ENCODE measurements at places on chromosomes 1 and 21.

- peak; percentile 24 for DNase-seq
These were observed 35.7 kb downstream of the ZBTB8B start for GRCh38 chr1:32500387-32501209.

DNA sequence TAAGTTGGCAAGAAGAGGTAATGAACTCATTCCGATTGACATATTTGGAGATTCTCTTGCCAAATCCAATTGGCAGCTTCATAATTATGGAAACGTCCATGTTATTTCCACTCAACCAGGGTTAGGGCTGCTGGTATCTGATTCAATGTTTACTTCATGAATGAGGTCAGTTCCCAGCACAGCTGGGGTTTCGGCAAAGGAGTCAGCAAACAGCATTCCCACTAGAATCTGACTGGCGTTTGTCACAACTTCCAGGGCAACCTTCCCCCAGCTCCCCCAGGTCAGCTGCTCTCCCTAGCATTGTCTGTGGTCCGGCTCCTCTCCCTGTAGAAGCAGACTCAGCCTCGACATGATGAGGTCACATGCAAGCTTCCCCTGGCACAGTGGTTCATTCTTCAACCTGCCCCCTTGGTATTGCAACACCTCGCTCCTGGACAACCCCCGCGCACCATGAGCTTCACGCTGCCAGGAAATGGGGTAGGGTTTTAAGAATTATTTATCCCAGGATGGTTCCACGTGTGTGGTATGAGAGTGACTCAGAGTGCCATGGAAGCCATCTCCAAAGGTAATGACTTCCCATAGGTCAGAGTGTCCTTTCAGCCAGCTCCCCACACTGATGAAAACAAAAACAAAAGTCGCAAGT lies 100.7 kb upstream of the SLC25A33 start:
- DNase-seq = no peak

GRCh38 chr1:40919475-40920011 lies 57.4 kb upstream of the CITED4 start:
- DNase-seq = no peak

- DNase-seq = peak; percentile 29
These were observed 55.9 kb downstream of the NENF start for GRCh38 chr1:212488436-212489283.

GRCh38 chr1:17365293-17365692 lies 6.7 kb upstream of the PADI6 start:
- DNase-seq = no peak

DNA sequence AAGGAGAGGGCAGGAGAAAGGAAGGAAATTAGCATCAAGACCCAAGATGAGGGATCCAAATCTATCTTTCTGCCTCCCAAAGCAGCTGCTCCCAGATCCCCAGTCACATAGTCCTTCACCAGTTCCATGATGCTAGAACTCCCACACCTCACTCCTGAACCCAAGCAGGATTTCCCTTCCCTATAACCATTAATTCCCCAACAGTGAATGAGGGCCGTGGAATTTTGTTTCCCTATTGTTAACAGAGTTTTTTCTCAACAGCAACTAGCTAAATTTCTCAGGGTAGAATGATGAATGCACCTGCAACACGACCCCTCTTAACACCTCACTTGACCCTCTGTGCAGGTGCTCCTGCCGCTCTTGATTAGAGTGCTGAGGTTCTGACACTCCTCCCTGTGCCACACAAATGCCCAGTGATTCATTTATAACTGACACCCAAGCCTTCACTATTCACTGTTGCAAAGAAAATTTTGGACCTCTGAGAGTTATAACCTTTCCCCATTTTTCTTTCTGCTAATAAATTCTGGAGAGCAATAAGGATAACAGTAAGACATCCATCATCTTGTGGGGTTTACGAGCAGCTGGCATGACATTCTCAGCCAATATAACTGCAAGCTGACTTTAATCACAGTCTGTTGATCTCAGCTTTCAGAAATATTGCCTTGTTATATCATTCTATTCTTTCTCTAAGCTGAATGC lies 25.4 kb upstream of the NPL start:
- no peak for DNase-seq

DNA sequence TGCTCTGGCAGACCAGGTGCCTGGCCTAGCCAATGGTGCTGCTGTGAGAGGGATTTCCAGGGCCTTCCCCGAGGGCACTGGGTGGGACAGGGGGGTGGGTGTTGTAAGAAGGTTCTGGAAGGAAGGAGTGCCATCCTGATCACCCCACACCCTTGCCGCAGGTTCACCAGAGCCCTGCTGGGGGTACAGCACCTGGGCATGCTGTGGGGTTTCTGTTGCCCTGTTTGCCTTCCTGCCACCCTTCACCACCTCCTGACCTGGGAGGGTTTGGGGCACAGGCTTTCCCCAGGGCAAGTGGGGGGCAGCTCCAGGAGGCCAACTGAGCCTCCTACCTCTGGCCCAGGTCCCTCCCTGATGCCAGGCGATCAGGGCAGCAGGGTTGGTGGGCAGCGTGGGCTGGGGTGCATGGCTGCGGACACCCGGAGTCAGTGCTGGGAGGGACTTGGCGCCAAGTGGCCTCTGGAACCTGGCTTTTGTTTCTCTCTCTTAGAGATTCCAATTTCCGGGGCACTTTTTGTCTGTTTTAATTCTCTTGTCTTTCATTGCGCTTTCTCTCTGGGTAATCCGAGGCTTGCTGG lies 318.8 kb downstream of the PTPRU start:
- DNase-seq = no peak

- DNase-seq = no peak
These were observed 249.6 kb downstream of the COL11A1 start for GRCh38 chr1:102858695-102859094.

DNA sequence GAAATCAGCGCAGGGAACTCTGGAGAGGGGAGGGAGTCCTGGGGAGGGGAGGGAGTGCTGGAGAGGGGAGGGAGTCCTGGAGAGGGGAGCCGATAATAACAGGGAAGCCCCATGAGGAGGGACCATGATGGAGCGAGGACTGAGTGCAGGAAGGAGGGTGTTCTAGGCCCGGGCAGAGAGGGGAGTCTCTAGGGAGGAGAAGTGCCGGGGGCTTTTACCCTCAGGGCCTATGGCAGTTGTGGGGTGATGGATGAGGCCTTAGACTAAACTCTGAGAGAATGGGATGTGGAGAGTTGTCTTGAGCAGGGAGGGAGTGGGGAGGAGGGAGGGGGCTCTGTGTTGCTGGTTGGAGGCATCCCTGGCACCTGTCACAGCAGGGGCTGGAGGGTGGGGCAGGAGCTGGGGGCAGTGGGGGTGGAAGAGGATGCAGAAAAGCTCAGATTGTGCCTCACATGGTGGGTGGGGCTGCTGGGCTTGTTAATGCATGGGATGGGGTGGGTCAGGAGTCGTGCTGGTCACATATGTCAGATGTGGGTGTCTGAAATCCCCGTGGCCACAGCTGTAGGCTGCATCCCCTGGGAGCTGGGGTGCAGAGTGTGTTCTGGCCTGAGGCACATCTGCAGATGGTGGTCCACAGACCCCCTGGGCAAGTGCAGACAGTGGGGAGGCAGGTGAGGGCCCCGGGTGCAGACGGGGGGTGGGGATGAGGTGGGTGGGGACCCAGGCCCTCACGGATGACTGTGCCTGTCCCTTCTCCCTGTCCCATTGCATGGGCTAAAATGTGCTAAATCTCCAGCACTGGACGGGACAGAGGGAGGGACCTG lies 88.4 kb upstream of the COL6A1 start:
- DNase-seq = no peak

- DNase-seq = no peak
These were observed 3.9 kb upstream of the TUT4 start for GRCh38 chr1:52556641-52557360.

DNA sequence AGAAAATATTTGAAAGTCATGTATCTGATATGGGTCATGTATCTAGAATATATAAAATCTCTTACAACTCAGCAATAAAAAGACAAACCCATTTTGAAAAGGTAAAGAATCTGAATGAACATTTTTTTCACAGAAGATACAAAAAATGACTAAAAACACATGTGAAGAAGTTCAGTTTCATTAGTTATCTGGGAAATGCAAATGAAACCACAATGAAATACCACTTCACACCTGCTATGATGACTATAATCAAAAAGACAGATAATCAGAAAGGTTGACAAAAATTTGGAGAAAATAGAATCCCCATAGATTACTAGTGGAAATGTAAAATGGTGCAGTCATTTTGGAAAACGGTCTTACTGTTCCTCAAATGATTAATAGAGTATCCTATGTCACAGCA lies 631.0 kb downstream of the MRPL39 start:
- no peak for DNase-seq

- DNase-seq = no peak
These were observed 92.6 kb downstream of the ADARB1 start for GRCh38 chr21:45166931-45167330.

- DNase-seq = no peak
These were observed 79.0 kb upstream of the SYT6 start for GRCh38 chr1:114232691-114233090.

Measured in stimulated activated naive B cell treated with anti-CD40 and anti-IgM and Interleukin-4, amounts not matched to agents 10 μg/mL and 1 μg/mL and 100 μg/mL, for 72 hours (primary cell).